ENCODE measurements at places on chromosomes 12 and 14. TPM values are rescaled to one million over a fixed set of nuclear protein-coding genes. Genes with fewer than 3 reads are reported as not detected.
A peak's percentile ranks its signal among the peaks of the same experiment; 100 is the strongest.

- no peaks in the 10 kb centered on the region for H3K27me3 ChIP-seq
- H3K27ac ChIP-seq = peak within 1 kb of the TSS; percentile 98
- no peak for DNase-seq
- H3K4me3 ChIP-seq = peak within 1 kb of the TSS; percentile 98
Measured at GRCh38 chr14:70641548-70642302, at the start of gene TTC9. Gene TTC9 (plus strand): TSS chr14:70641916. CDS start chr14:70642130, 214 bp downstream.

GRCh38 chr12:55820679-55821078 is 2.8 kb downstream of the ORMDL2 start:
- H3K36me3 ChIP-seq = no peaks in the 10 kb centered on the region
- peaks cover 38% of the 10 kb centered on the region for H3K4me1 ChIP-seq
- no peak for DNase-seq
- H3K27ac ChIP-seq = no peak overlapping the region

DNA sequence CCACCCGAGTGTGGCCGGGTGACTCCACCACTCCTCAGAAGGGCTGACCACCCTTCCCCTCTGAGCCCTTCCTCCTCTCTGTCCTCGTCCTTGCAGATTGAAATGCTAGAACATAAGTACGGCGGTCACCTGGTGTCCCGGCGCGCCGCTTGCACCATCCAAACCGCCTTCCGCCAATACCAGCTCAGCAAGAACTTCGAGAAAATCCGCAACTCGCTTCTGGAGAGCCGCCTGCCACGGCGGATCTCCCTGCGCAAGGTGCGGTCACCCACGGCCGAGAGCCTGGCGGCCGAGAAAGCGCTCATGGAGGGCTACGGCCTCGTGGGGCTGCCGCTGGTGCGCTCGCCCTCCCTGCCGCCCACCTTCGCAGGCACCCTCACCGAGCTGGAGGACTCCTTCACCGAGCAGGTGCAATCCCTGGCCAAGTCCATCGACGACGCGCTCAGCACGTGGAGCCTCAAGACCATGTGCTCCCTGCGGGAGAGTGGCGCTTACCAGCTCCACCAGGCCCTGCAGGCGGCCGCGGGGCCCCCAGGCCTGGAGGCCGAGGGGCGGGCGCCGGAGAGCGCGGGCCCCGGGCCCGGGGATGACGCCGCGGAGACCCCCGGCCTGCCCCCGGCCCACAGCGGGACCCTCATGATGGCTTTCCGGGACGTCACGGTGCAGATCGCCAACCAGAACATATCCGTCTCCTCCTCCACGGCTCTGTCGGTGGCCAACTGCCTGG is 71.8 kb downstream of the IQSEC3 start:
- no peaks in the 10 kb centered on the region for H3K36me3 ChIP-seq
- no peak for DNase-seq
- peak overlapping the region; percentile 89 for H3K4me3 ChIP-seq
- H3K4me1 ChIP-seq = peaks cover 26% of the 10 kb centered on the region
- H3K27ac ChIP-seq = peak overlapping the region; percentile 53

- peaks cover 3% of the 10 kb centered on the region for H3K27me3 ChIP-seq
- no peaks in the 10 kb centered on the region for H3K4me1 ChIP-seq
- DNase-seq = no peak
Measured at GRCh38 chr12:99035803-99036202, 390.7 kb downstream of the APAF1 start.

DNA sequence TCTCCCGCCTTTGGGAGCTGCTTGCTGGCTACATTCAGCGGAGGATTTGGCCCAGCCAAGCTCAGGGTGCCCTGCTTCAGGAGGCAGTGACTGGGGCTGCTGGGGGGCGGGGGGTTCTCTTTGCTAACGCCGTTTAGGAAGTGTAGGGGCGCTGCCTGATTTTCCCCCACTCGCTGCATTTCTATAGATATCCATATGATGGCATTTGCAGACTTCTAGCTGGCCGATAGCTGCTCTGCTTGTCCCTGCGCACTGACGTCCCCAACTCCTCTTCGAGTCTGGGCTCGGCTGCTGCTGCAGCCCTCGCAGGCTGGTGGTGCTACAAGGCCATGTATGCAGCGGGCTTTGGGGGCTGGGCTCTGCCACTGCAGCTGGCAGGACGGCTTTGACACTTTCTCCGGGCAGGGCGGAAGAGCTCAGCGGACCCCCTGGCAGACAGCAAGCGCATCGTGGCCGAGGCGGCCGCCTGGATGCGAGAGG is 3.1 kb downstream of the LRFN5 start:
- no peak overlapping the region for H3K27ac ChIP-seq
- DNase-seq = no peak
- peaks cover 40% of the 10 kb centered on the region for H3K4me1 ChIP-seq
- peaks cover 66% of the 10 kb centered on the region for H3K27me3 ChIP-seq
- H3K4me3 ChIP-seq = peak overlapping the region; percentile 44

INSM2 gene
- not detected for total RNA-seq
